Body of pancreas (tissue), 4 donors: ENCODE measurements at places on chromosomes 7 and 10. TPM values are rescaled to one million over a fixed set of nuclear protein-coding genes. Genes with fewer than 3 reads are reported as not detected.

GRID1 gene
- total RNA-seq: 1.0 TPM

PRSS37 gene
- total RNA-seq: not detected

FXYD4 gene
- not detected for total RNA-seq

CYP3A5 gene
- 170 TPM for total RNA-seq

OR9A4 gene
- total RNA-seq: not detected

PLCE1 gene
- total RNA-seq: 5.3 TPM

JAKMIP3 gene
- total RNA-seq: 0.33 TPM

LIPN gene
- total RNA-seq: not detected

ZPBP gene
- total RNA-seq: not detected

SPDYE6 gene
- not detected for total RNA-seq

ADGRA1 gene
- total RNA-seq: not detected

NACAD gene
- 0.78 TPM for total RNA-seq

TAS2R4 gene
- total RNA-seq: 3.4 TPM

SLC26A3 gene
- total RNA-seq: not detected

AGAP4 gene
- total RNA-seq: 6.0 TPM

MYO3A gene
- total RNA-seq: 3.4 TPM

ARHGEF35 gene
- 5.3 TPM for total RNA-seq

UPK3B gene
- 2.3 TPM for total RNA-seq

HOXA1 gene
- not detected for total RNA-seq

INA gene
- total RNA-seq: 4.7 TPM

FAM237B gene
- total RNA-seq: not detected

IGF2BP3 gene
- total RNA-seq: 0.33 TPM

BLNK gene
- total RNA-seq: 13.5 TPM

NPY gene
- 6.3 TPM for total RNA-seq

SMNDC1 gene
- total RNA-seq: 7.5 TPM

STAG3 gene
- total RNA-seq: not detected

FANK1 gene
- total RNA-seq: 1.0 TPM

NKX1-2 gene
- total RNA-seq: not detected

ADAMTS14 gene
- not detected for total RNA-seq

ACBD7 gene
- total RNA-seq: not detected

PILRA gene
- 7.0 TPM for total RNA-seq

KIAA1217 gene
- 36.9 TPM for total RNA-seq

TMEM176B gene
- total RNA-seq: 36.3 TPM

OPALIN gene
- not detected for total RNA-seq

ZKSCAN1 gene
- 31.6 TPM for total RNA-seq

SPRN gene
- not detected for total RNA-seq

CPXM2 gene
- 4.2 TPM for total RNA-seq

VSTM2A gene
- 0.26 TPM for total RNA-seq

CLDN12 gene
- 25.2 TPM for total RNA-seq

CCDC71L gene
- total RNA-seq: 8.6 TPM

DNAJC12 gene
- total RNA-seq: 8.2 TPM

MET gene
- total RNA-seq: 23.7 TPM

TEX47 gene
- not detected for total RNA-seq
